Caco-2 (cell line): ENCODE measurements at places on chromosomes 2 and 18. TPM values are rescaled to one million over a fixed set of nuclear protein-coding genes. Genes with fewer than 3 reads are reported as not detected.

The PDE1A gene
- total RNA-seq, result 0.44 TPM in 1 of 2 replicates, not detected in the other

The ASPRV1 gene
- total RNA-seq, result 0.32 and 0.66 TPM in 2 replicates

The CDCA7 gene
- 51.1 and 58.1 TPM in 2 replicates for total RNA-seq

The MGAT4A gene
- 63.7 and 72.3 TPM in 2 replicates for total RNA-seq

The TRAPPC8 gene
- 19.8 and 21.1 TPM in 2 replicates for total RNA-seq

The RNF181 gene
- 113 and 123 TPM in 2 replicates for total RNA-seq

The ECEL1 gene
- total RNA-seq, result 6.4 and 8.9 TPM in 2 replicates

The NRP2 gene
- total RNA-seq, result 95.6 and 96.9 TPM in 2 replicates

The IL36A gene
- total RNA-seq, result not detected in 2 replicates

The POTEJ gene
- not detected in 2 replicates for total RNA-seq

The CNTNAP5 gene
- total RNA-seq, result 0.07 and 0.14 TPM in 2 replicates

The CDH20 gene
- not detected in 2 replicates for total RNA-seq

The KCNG3 gene
- total RNA-seq, result 1.0 and 1.1 TPM in 2 replicates

The KIAA2012 gene
- total RNA-seq, result 0.27 and 0.37 TPM in 2 replicates

DNA sequence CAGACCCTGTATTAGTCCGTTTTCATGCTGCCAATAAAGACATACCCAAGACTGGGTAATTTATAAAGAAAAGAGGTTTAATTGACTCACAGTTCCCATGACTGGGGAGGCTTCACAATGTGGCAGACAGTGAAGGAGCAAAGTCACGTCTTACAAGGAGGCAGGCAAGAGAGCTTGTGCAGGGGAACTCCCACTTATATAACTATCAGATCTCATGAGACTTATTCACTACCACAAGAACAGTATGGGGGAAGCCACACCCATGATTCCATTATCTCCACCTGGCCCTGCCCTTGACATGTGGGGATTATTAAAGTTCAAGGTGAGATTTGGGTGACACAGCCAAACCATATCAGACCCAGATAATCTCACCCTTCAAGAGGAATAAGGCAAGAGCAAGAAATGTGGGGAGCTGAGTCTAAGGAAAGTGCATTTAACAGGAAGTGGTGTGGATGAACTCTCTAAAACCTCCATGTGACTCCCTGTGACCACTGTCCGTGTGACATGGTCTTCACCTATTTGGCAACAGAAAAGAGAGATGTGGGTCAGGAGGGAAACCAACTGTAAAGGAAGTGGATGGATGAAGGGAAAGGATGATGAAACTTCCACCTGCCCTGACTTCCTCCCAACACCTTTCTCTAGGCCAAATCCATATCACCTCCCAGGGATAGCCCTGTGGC lies 110.6 kb downstream of the ATL2 start:
- no peak for DNase-seq
- H3K4me3 ChIP-seq, result no peak overlapping the region
- no peaks in the 10 kb centered on the region for H3K36me3 ChIP-seq
- no peaks in the 10 kb centered on the region for H3K4me1 ChIP-seq
- no peaks in the 10 kb centered on the region for H3K27me3 ChIP-seq

- DNase-seq, result no peak
- H3K27me3 ChIP-seq, result no peaks in the 10 kb centered on the region
- peaks cover 4% of the 10 kb centered on the region for H3K4me1 ChIP-seq
- H3K27ac ChIP-seq, result no peak overlapping the region
- no peaks in the 10 kb centered on the region for H3K36me3 ChIP-seq
Measured at GRCh38 chr2:200609028-200609614, 23.3 kb downstream of the AOX1 start.

- H3K4me1 ChIP-seq, result no peaks in the 10 kb centered on the region
- no peak overlapping the region for H3K27ac ChIP-seq
Measured at GRCh38 chr2:111133603-111134002, 12.9 kb downstream of the BCL2L11 start.

- no peaks in the 10 kb centered on the region for H3K27me3 ChIP-seq
- H3K36me3 ChIP-seq, result no peaks in the 10 kb centered on the region
- H3K27ac ChIP-seq, result no peak overlapping the region
- no peak for DNase-seq
Measured at GRCh38 chr2:217851191-217852020, 151.4 kb downstream of the TNS1 start.

DNA sequence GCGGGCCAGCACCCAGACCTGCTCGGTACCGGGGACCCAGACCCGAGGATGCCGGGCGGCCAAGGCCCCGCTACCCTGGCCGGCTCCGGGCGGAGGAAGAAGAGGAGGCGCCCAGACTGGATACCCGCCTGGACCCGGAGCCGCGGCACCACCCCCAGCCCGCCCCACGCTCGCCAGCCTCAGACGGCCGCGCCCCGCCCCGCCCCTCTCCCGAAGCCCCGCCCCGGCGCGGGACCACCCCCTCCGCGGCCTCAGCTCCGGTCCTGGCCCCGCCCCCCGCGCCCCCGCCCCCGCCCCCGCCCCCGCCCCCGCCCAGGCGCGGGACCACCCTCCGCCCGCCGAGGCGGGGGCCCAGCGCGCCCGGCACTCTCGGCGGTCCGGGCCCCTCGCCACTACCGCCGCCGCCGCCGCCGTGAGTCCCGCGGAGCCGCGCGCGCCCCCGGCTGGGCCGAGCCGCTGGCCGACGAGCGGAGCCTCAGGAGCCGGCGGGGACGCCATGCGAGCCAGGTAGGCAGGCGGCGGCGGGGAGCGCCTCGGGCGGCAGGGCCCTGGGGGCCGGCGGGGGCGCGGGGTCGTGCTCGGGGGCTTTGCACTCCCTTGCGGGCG lies at the start of gene SH3BP4:
Gene SH3BP4, plus strand, starts transcription at position 354 of the 606 bp plus-strand sequence. CDS start 82,986 bp downstream, outside the sequence.
- peak; percentile 73 for DNase-seq
- peak within 1 kb of the TSS; percentile 63 for H3K4me3 ChIP-seq
- peaks cover 26% of the 10 kb centered on the region for H3K4me1 ChIP-seq
- H3K27ac ChIP-seq, result peak within 1 kb of the TSS; percentile 45
- H3K36me3 ChIP-seq, result no peaks in the 10 kb centered on the region

GRCh38 chr2:17495590-17495989 lies 22.6 kb downstream of the RAD51AP2 start:
- no peaks in the 10 kb centered on the region for H3K27me3 ChIP-seq
- no peaks in the 10 kb centered on the region for H3K36me3 ChIP-seq
- DNase-seq, result no peak
- H3K4me1 ChIP-seq, result no peaks in the 10 kb centered on the region
- no peak overlapping the region for H3K4me3 ChIP-seq
- H3K27ac ChIP-seq, result no peak overlapping the region

GRCh38 chr2:183291436-183291835 lies 167.2 kb downstream of the NUP35 start:
- H3K36me3 ChIP-seq, result no peaks in the 10 kb centered on the region
- H3K27ac ChIP-seq, result no peak overlapping the region
- no peaks in the 10 kb centered on the region for H3K27me3 ChIP-seq
- H3K4me3 ChIP-seq, result no peak overlapping the region
- no peaks in the 10 kb centered on the region; the same call in 1 of the 2 replicates for H3K4me1 ChIP-seq
- no peak for DNase-seq

DNA sequence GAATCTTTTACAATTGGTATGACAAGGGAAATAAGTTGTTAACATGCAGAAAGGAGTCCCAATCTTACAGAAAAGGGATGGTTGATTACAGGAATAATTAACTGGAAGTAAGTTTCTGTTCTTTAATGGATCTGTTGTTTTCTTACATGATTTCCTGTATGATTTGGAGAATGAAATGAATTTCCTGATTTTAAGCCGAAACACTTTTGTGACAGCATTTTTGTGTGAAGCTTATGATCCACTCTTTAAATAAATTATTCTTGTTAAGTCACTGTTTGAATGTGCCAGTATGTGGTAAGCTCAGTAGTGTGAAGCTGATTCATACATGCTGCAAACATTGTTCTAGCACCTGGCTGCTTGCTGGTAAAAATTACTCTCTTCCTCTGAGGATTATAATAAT lies 516.2 kb downstream of the DCDC2C start:
- H3K27me3 ChIP-seq, result no peaks in the 10 kb centered on the region
- H3K36me3 ChIP-seq, result no peaks in the 10 kb centered on the region
- DNase-seq, result no peak
- no peak overlapping the region for H3K27ac ChIP-seq

GRCh38 chr2:143877876-143878530 lies 641.9 kb downstream of the ZEB2 start:
- H3K27me3 ChIP-seq, result no peaks in the 10 kb centered on the region
- no peak overlapping the region for H3K27ac ChIP-seq
- DNase-seq, result no peak
- no peaks in the 10 kb centered on the region for H3K4me1 ChIP-seq
- no peaks in the 10 kb centered on the region for H3K36me3 ChIP-seq

- H3K27me3 ChIP-seq, result no peaks in the 10 kb centered on the region
- H3K4me1 ChIP-seq, result peaks cover 8% of the 10 kb centered on the region
- no peak for DNase-seq
- no peak overlapping the region for H3K27ac ChIP-seq
Measured at GRCh38 chr2:10292033-10292432, 10.7 kb upstream of the HPCAL1 start.

GRCh38 chr2:227932403-227932802 lies 61.0 kb downstream of the DAW1 start:
- no peak for DNase-seq
- no peaks in the 10 kb centered on the region for H3K27me3 ChIP-seq
- no peaks in the 10 kb centered on the region for H3K36me3 ChIP-seq
- H3K4me1 ChIP-seq, result no peaks in the 10 kb centered on the region
- H3K4me3 ChIP-seq, result no peak overlapping the region

DNA sequence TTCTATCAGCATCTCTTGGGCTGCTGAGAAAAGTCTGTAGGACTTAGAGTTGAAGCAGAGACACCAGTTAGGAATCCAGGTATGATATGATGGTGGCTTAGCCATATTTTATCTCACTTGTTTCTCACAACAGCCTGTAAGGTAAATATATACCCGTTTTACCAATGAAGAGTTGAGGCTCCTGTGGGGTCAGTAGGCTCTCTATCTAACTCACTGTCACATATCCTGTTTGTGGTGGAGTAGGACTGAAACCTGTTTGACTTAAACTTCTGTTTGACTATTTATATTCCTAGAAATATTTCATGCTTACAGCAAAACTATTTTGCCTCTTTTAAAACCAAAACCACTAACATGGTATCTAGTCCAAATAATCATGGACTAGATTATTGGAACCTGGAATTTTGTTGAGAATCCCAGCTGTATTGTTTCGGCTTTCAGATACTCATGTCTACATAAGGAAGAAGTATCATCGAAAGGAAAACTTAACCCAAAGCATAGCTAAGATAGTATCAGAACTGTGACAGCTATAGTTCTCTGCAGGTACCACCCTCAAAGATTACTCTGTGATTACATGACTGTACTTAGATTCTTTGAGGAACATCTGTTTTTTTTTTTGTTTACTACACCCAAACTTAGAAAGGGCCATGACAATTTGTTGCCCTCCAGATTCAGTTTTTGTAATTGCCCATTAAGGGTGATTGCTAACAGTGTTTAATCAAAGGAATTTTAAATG lies 216.1 kb upstream of the THUMPD2 start:
- H3K4me1 ChIP-seq, result no peaks in the 10 kb centered on the region
- H3K36me3 ChIP-seq, result no peaks in the 10 kb centered on the region
- no peak for DNase-seq
- no peak overlapping the region for H3K4me3 ChIP-seq

DNA sequence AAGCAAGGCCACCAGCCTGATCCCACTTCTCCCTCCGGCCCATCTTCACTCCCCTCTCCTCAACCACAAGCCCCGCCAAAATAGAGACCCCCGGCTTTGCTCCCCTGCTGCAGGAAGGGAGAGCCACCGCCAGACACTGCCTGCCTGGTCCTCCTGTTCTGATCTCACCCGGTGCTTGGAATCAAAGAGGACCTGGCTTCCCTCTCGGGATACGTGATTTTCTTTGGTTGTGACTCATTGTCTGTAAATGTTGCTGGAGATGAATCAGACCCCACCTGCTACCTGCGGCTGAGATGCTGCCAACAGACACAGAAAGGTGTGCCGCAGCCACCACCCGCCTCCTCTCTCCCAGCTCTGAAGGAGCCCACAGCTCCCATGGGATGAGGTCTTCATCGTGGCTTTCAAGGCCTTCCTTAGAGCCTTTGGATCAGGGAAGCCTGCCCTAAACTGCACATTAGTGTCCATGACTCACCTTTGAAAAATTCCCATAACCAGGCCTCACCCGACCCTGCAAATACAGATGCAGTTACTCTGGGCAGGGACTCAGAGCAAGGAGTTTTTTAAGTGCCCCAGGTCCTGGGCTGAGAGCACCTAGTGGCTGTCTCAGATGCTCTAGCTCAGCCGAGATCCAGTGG lies 79.4 kb upstream of the ZNF532 start:
- H3K4me1 ChIP-seq, result peaks cover 25% of the 10 kb centered on the region
- H3K27ac ChIP-seq, result peak overlapping the region; percentile 96
- H3K4me3 ChIP-seq, result no peak overlapping the region
- DNase-seq, result peak; percentile 55
- H3K36me3 ChIP-seq, result no peaks in the 10 kb centered on the region

DNA sequence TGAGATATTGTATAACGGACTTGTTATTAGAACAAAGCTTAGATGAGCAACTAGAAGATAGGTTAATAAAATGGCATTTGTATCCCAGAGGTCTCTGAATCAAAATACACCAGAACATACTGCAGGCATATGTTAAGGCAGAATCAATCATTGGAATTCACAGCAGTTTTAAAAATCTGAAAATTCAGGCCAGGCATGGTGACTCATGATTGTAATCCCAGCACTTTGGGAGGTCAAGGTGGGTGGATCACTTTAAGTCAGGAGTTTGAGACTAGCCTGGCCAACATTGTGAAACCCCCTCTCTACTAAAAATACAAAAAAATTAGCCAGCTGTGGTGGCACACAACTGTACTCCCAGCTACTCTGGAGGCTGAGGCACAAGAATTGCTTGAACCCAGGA lies 405.2 kb downstream of the ZEB2 start:
- no peak overlapping the region for H3K27ac ChIP-seq
- H3K4me3 ChIP-seq, result no peak overlapping the region
- H3K4me1 ChIP-seq, result no peaks in the 10 kb centered on the region
- no peak for DNase-seq
- no peaks in the 10 kb centered on the region for H3K36me3 ChIP-seq
- no peaks in the 10 kb centered on the region for H3K27me3 ChIP-seq

DNA sequence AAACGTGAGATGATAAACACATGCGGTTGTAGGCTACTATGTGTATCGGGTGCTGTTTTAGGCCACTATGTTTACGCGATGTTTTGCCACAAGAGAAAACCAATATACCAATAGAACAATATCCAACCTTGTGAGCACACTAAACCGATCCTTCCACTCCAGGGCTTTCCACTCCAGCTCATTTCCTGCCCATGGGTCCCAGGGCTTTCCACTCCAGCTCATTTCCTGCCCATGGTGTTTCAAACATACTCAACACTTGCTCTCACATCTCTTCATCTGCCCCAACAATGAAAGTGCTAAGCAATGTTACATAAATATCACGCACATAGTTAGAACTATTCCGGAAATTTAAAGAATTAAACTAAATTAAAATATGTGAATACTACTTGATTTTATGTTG lies 80.0 kb downstream of the EPB41L3 start:
- no peaks in the 10 kb centered on the region for H3K27me3 ChIP-seq
- no peak for DNase-seq
- H3K27ac ChIP-seq, result no peak overlapping the region
